ENCODE measurements at places on chromosomes 6 and 20. TPM values are rescaled to one million over a fixed set of nuclear protein-coding genes. Genes with fewer than 3 reads are reported as not detected.

DNA sequence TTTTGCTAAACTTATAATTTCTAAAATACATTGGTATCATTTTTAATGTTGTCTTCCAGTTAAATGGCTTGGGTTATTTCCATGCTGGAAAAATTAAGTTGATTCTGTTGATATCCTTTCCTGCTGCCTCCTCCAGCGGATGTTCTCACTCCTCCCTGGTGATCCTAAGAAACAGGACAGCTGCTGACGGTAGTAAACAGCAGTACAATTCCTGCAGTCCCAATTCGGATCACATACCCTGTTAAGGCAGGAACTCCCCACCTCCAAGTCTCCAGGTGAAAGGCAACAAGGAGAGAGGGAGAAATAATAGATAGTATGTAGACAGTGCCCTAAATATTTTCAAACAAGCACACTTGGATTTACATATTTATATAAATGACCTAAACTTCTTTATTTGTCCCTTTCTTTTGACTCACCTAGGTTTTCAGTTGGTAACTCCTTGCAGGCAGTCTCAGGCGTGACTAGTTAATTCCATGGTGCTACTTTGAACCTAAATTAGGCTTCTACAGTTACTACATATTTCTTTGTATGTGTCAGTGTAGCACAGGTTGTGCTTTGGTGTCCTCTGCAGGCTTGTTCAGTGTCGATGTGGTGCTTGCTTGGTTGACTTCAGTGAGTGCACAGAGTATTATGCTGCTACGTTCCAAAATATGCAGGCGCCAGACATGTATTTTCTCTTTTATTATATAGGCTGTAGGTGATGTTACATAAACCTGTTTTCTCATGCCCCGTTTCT, 126.0 kb downstream of the ADGRB3 start:
- no peak for DNase-seq

GRCh38 chr20:43820731-43821330, 93.8 kb upstream of the TOX2 start:
- DNase-seq, result no peak

DNA sequence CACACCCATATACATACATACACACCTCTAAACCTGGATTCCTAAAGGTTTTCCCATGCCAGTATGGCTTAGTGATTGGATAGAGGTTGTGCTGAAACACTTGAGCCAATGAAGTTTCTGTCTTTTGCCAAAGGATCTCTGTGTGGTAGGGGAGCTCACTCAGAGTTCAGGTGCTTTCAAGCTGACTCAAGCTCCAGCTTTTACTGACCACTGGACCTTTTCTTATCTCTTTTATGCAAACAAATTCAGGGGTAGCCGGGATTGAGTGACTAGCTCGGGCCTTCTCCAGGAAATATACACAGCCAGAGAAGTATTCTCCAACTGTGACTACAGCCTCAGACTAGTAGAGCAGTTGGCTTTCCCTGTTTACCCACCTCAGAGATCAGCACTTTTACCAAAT, 21.5 kb upstream of the DSE start:
- DNase-seq, result no peak

DNA sequence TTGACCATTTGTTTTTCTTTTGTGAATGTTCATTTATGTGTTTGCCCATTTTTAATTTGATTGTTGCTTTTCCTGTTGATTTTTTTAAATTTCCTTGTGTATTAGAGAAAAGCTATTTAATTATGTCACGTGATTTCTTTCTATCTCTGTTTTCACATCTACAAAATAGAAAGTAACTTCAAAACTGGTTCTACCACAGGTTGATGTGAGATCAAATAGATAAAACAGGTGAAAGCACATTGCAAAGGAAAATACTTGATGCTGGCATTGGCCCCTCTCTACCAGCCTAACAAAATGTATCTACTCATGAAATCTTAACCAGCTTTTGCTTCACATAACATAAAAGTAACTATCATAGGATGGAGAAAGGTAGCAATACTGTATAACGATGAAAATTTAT, 129.2 kb downstream of the TMEM242 start:
- DNase-seq, result no peak

DNA sequence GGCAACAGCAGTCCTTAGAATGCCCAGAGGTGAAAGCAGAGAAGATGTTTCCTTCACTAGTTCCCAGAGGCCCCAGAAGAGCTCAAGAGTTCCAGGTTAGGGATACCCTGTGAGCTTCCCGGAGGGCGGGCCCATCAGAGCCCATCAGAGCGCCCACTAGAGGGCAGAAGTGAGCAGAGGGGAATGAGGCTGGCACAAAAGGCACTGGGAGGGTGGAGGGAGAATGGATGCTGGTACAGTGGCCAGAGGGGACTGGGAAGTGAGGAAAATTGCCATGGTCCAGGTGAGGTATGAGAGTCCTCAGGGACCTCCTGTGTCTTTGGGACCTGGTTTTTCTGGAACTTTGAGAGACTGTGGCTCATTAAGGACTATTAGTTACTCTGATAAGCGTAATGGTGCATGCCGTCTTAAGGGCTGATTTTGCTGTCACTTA, 57.3 kb downstream of the LINC00237 start:
- DNase-seq, result no peak

The SLC22A3 gene
- polyA plus RNA-seq, result 8.0 TPM

DNA sequence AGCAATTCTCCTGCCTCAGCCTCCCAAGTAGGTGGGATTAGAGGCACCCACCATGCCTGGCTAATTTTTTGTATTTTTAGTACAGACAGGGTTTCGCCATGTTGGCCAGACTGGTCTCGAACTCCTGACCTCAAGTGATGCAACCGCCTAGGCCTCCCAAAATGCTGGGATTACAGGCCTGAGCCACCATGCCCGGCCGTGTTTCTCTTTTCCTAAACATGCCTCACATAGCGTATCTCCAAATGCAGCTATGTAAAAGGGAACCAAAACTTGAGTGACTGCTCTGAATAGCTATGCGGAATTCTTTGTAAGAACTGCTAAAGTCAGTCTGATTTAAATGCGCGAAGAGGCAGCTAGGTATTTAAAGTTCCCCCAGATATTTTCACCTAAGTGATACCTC, 20.5 kb downstream of the BPIFA2 start:
- no peak for DNase-seq

GRCh38 chr6:157181649-157182048, 141.7 kb downstream of the TMEM242 start:
- DNase-seq, result no peak

- DNase-seq, result no peak
Measured at GRCh38 chr6:9335431-9335830, 900.1 kb upstream of the SLC35B3 start.

DNA sequence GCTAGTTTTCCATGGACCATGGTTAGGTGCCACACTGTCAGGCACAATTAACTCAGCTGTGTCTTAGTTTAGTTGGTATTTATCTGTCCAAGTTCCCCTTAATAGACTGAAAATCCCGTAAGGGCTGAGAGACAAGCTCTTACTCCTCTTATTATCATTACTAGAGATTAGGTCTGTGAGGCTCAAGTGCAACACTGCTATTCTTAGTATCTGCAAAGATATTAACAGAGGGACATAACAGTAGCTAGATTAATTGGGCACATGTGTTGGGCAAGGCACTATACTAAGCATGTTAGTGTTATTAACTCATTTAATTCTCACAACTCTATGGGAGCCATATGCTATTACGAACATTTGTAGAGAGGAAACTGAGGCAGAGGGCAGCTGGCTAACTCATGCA, 137.3 kb downstream of the VEGFA start:
- DNase-seq, result no peak

The RBBP8NL gene
- not detected for polyA plus RNA-seq

The SMOC2 gene
- 39.4 TPM for polyA plus RNA-seq

The MRPL14 gene
- polyA plus RNA-seq, result 38.3 TPM

DNA sequence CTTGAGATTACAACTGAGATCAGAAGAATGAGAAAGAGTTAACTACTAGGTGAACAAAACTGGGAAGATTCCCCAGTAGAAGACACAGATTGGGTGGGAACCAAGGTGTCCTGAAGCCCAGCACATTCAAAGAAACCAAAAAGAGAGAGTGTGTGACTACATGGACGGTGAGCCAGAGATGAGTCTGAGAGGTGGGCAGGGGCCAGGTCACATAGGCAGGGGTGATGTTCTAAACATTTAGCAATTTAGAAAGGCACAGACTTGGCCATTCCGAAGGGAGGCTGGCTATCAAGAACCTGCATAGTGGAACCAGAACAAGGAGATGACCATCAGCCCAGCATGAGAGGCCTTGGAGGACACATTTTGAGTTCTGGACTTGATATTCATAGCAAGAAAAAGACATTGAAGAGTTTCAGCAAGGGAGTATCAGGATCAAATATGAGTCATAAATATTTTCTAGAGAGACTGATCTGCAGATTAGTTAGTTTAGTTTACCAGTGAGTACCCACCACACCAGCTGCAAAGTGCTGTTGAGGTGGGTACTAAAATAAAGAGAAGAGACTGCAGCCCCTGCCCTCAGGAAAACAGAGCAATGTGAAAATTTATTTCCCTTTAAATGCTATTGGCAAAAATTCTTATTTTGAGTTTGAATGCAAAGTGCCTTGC, 340.5 kb upstream of the PRDM1 start:
- DNase-seq, result no peak

The MAVS gene
- 23.5 TPM for polyA plus RNA-seq

The EPB41L2 gene
- 311 TPM for polyA plus RNA-seq

The CDSN gene
- polyA plus RNA-seq, result 0.09 TPM

GRCh38 chr6:72683797-72684196, 61.9 kb downstream of the KCNQ5 start:
- DNase-seq, result no peak

The IP6K3 gene
- polyA plus RNA-seq, result 0.36 TPM

All from spinal cord (tissue), 10 donors.